Effector memory CD8-positive, alpha-beta T cell (primary cell): ENCODE measurements at places on chromosomes 12 and 14.

DNA sequence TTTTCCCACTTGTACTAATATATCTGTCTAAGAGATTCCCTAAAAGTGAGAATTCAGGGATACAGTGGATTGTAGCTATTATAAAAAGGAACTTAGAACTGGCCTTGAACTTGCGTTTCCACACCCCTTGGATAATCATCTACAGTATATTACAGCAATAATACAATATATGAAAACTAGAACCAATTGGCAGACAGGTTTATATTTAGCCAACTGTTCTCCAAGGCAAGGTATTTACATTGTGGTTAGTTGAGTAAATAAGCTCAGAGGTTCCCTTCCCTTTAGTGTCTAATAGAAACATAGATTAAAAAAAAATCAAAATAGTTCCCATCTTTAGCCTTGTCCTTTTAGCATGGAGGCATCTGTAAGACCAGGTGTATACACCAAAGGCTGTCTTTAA is 42.1 kb downstream of the LIMA1 start:
- DNase-seq = no peak

- no peak for DNase-seq
Measured at GRCh38 chr12:64181430-64182291, 40.4 kb downstream of the KICS2 start.

- DNase-seq = no peak
Measured at GRCh38 chr14:104377256-104377655, 202.3 kb upstream of the C14orf180 start.

- no peak for DNase-seq
Measured at GRCh38 chr12:125125271-125125670, 60.0 kb downstream of the AACS start.

- no peak for DNase-seq
Measured at GRCh38 chr12:69666798-69667197, 32.3 kb downstream of the BEST3 start.

GRCh38 chr14:90487462-90487861 is 90.6 kb downstream of the CALM1 start:
- DNase-seq = no peak
